ENCODE measurements at places on chromosomes 1 and 21. TPM values are rescaled to one million over a fixed set of nuclear protein-coding genes. Genes with fewer than 3 reads are reported as not detected.

DNA sequence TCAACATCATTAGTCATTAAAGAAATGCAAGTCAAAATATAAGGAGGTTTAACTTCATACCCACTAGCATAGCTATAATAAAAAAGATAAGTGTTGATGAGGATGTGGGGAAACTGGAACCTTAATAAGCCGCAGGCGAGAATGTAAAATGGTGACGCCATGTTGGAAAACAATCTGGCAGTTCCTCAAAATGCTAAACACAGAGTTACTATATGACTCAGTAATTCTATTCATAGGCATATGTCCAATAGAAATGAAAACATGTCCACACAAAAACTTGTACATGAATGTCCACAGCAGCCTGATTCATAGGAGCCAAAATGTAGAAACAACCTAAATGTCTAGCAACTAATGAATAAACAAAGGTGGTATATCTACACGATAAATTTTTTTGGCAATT is 23.2 kb downstream of the DDX59 start:
- no peak for DNase-seq

DNA sequence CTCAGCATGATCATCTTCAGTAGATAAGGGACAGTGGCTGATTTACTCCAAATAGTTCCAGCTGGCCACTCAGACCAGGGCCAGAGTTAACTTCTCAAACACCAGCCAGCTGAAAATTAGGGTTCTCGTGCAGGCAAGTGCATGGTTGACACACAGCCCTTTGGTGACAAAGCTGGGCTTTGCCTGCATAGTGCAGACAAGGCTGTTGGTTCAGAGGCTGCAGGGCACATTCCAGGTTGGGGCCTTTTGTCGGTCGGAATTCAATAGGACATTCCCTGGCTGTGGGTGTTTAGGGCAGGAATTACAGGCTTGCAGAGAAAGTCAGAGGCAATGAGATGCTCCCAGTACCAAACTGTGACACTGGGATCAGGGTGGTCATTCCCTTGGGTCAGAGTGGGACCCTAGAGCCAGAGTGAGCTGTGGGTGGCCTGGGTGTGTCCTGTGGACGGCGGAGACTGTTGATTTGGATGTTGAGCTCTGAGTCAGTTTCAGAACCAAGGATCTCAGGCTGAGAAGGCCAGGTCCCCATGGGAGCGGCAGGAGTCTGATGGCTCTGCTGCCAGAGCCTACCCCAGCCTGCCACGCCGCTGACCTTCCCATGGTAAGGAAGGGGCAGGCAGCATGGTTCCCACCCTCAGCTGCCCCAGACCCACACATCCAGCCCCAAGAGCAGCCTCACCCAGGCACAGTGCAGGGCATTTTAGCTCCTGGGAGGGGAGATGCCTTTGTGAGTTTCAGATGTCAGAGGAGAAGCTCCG is 56.2 kb downstream of the STUM start:
- DNase-seq, result no peak

DNA sequence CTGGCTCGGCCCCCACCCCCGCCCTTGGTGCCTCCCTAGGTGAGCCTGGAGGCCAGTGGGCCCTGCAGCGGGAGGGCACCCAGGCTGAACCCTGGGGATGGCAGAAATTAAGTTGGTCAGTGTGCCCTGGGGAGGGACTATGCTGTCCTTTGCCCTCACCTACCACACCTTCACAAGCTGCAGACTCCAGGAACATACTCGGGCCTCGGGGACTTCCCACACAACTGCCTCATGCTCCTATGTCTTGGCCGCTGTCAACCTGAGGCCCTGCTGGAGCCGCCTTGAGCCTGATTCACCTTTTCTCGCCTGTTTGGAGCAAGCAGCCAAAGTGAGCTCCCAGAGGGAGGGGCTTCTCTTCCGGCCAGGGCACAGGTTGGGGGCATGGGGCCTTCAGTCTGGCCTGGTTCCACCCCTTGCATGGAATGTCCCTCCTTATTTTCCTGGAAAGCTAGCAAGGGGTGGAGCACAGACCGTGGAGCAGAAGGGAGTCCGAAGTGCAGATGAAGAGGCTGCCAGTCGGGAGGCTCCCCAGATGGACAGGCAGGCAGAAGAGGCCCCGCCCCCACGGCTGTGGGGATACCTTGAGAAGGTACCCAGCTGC is 24.7 kb downstream of the KNCN start:
- peak; percentile 44 for DNase-seq

DNA sequence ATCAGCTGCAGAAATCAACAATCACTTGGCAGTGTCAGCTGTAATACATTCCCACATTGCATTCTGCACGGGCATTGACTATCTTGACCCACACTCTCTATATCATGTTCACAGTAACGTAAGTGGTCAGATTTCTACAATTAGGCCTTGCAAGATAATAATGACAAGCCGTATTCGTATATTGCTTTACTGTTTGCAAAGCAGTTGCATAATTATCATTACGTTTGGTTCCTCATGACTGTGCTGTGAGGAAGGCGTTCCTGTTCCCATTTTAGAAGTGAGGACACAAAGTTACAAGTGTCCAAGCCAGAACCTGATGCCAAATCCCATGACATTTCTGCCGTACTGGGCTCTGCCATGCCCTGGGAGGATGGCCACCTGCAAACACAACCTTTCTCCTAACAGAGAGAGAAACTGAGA is 53.5 kb upstream of the TARBP1 start:
- peak; percentile 57 for DNase-seq

DNA sequence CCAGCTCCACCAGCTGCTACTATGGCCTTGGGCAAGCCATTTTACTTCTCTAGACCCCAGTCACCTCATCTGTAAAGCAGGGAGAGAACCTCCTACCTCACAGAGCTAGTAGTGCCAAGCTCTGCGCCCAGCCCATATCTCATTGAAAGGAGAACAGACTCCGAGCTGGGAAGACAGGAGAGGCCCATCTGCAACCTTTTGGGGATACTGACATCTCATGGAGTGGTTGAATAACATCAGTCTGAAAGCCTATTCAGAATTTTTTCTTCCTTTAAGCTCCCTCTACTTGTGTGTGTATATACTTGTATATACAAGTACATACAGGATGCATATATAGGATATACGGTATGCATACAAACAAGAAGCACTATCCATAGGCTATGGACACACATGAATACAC is 279.5 kb upstream of the POU3F1 start:
- no peak for DNase-seq

DNA sequence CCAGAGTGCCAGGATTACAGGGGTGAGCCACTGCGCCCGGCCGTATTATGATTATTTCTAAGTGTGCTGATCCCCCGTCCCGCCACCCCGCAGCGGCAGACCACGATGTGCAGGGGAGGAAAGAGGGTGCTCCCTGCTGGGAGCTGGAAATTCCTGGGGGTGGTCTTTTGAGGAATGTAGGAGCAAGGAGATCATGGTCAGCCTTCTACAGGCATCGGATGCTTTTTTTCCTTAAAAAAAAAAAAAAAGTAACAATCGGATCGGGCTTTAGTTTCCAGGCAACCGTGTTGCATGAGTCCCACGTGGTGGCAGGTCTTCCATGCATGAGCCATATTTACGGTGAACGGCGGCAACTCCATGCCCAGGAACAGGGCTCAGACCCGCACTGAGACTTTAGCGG is 74.2 kb upstream of the COX20 start:
- DNase-seq, result peak; percentile 35

DNA sequence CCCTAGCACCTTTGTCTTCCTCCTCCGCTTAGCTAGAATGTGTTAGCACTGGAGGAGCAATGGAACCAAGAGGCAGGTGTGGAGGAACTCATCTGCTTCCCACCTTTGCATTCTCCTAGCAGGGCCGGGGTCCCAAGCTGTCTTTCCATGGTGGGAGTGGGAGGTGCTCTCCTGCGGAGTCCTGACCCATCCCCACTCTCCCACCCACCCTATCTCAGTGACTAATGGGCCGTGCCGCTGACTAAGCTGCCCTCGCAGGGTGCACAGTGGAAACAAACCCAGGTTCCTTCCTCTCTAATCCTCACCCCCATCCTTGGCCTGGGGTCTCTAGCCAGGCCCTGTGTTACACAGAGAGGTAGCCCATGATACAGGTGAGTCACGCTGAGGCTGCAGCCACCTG is 177.5 kb downstream of the HIVEP3 start:
- no peak for DNase-seq

DNA sequence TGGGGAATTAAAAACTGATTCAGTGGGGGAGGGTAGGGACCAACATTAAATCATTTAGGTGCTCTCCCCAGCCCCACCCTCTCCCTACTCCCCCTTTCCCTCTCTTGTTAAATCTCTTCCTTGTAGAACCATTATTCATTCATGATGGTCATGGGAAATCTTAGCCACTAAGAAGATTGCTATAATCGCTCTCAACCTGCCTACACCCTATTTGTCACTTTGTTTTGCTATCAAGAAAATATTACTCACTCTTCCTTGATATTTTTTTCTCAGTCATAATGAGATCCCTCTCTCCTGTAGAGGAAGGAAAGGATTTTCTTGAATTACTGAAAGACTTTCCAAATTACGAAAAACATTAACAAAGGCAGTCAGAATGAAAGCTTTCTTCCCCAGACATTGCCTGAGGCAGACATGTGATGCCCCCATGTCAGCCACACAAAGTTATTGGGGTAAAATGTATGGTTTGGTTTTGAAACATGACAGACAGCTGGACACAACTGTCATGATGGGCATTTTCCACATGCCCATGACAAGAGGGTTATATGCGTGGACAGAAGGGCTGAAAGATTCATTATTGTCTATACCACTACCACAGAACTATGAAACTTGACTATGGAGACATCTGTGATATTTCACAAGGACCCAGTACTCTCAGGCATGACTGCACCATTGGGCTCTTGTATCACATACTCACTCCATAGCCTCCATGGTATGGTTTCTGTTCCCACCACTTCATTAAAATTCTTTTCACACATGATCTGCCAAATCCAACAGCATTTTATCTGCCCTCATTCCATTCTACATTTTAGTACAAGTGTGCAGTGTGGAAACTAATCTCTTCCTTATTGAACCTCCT is 420.1 kb downstream of the DISC1 start:
- no peak for DNase-seq

GRCh38 chr1:200496937-200497336 is 87.1 kb upstream of the ZNF281 start:
- no peak for DNase-seq

DNA sequence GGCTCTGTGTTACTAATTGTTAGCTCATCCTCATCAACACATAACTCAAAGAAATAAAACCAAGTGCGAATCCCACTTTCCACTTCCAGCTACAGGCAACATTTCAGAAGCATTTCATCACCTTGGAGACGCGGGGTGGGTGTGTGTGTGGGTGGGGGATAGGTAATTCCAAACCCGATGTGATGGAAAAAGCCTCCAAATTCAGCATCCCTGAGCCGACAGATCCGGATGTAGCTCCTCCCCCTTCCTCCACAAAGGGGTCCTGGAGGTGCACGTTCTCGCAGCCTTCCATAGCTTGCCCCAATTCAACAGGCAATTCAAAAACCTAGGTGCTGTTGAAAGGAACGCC is 486 bp downstream of the HSPA13 start:
- DNase-seq, result no peak

GRCh38 chr1:109640285-109640865 is 15.5 kb upstream of the GSTM4 start:
- peak; percentile 75 for DNase-seq

DNA sequence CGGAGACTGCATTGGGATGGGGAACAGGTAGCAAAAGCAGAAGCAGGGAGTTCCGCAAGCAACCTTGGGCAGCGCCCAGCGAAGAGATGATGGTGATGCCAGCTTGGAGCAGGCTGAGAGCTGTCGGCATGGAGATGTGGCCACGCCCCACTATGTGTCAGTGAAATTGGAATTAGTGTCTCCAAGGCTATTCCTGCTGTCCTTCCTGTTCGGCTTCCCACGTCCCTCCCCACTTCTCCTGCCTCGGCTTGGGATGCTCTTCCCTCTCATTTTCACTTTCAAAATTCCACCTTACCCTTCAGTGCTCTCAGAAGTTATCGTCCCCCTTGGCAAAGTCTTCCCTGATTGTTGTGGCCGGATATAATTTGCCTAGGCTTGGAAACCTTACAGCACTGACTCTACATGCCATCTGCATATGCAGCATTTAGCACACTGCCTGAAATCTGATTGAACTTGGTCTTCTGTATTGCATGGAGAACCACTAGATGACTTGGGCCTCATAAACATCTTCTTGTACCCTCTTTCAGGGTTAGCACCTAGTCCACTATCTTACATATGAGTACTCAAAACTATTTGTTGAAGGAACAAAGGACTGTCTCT is 270.7 kb upstream of the RUNX1 start:
- DNase-seq, result no peak

GRCh38 chr1:225911191-225912130 is 12.6 kb downstream of the PYCR2 start:
- DNase-seq, result no peak

- no peak for DNase-seq
Measured at GRCh38 chr1:223820971-223821370, 24.8 kb downstream of the TP53BP2 start.

DNA sequence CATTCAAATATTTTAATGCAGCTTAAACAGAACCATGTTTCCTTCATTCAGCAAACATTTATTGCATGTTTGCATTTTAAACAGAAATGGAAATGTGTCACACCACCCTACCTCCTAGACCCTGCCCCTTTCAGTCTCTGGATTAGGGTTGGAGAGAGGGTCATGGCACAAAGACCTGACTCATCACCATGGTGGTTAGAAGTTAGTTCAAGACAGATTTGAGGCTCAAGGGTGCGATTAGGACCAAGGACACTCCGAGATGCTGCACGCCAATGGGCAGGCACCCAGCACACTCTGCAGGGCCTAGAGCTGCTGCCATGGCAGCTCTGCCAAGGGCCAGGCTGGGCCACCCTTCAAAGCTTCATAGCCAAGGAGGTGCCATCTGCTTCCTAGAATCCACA is 86.9 kb downstream of the NAV1 start:
- DNase-seq, result peak; percentile 83

GRCh38 chr1:181113059-181113641 is 24.6 kb downstream of the IER5 start:
- DNase-seq, result no peak

- no peak for DNase-seq
Measured at GRCh38 chr1:182644886-182645285, 39.5 kb downstream of the RGS8 start.

The RBM8A gene
- 86.0 TPM for total RNA-seq

The LRRC39 gene
- total RNA-seq, result 0.34 TPM

The FAM151A gene
- 1.3 TPM for total RNA-seq

The CHIA gene
- total RNA-seq, result not detected

The MNDA gene
- not detected for total RNA-seq

The DENND2C gene
- 0.49 TPM for total RNA-seq

The CACYBP gene
- 1,389 TPM for total RNA-seq

Data from G401 (cell line).